ENCODE measurements at places on chromosomes 12 and 14. TPM values are rescaled to one million over a fixed set of nuclear protein-coding genes. Genes with fewer than 3 reads are reported as not detected.
A peak's percentile ranks its signal among the peaks of the same experiment; 100 is the strongest.

DNA sequence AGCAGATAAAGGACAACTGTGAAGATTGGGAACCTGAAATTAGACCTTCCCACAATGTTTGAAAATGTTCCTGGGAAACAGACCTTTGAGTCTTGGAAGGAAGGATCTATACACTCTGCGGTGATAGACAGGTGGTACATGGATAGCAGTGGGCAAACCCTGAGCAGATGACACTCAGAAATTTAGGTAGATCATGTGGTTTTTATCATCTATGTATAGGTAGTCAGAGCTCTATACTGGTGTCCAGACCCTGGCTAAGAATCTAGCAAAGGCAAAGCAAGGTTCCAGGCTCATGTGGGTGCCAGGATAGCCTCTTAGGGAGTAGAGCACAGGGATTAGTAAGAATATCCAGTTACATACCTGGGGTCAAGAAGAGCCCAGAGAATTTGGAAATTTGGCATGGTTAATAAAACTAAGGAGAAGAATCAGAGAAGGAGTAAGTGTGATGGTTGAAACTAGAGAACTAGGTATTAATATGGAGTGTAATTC is 331.2 kb upstream of the FBXO33 start:
- H3K36me3 ChIP-seq = no peaks in the 10 kb centered on the region
- DNase-seq = no peak
- H3K27ac ChIP-seq = no peak overlapping the region
- H3K4me1 ChIP-seq = no peaks in the 10 kb centered on the region
- no peak overlapping the region for H3K4me3 ChIP-seq
- no peaks in the 10 kb centered on the region for H3K27me3 ChIP-seq

GRCh38 chr12:57086493-57087009 is 2.4 kb upstream of the NAB2 start:
- peak overlapping the region; percentile 88 for H3K4me3 ChIP-seq
- no peaks in the 10 kb centered on the region for H3K27me3 ChIP-seq
- peak; percentile 87 for DNase-seq

DNA sequence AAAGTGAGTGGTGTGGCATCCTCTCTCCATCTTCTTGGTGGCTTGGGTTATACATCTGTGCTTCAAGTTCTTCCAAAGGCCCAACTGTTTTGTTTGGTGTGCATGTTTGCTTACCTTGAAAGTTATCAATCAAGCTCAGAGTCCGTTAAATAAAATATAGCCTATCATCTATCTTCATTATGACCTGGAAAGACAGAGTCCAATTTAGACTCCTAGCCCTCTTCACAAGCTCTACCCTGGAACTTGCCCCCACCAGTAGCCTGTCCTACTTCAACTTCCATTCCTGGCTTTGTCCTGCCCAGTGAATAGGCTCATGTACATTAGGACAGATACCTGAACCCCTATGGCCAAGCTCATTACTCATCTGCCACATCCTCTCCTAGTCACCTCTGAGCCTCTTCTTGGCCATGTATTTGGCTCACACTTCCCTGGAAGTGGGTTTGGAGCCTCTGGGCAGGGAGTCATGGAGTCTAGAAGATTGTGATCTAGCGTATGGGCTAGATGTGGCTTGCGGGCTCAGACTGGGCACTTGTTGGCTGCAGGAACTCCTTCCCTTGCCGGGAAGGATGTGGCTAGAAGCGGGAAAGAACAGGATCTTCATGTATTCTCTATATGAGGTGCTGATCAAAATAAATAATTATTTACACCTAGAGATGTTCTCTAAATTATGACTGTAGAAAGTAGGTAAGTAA is 6.4 kb upstream of the SSTR1 start:
- no peaks in the 10 kb centered on the region for H3K4me1 ChIP-seq
- no peak for DNase-seq
- H3K27me3 ChIP-seq = peaks cover 4% of the 10 kb centered on the region
- H3K27ac ChIP-seq = no peak overlapping the region
- no peak overlapping the region for H3K4me3 ChIP-seq

- no peaks in the 10 kb centered on the region for H3K27me3 ChIP-seq
- peaks cover 16% of the 10 kb centered on the region for H3K4me1 ChIP-seq
- peak overlapping the region; percentile 79 for H3K4me3 ChIP-seq
- H3K27ac ChIP-seq = peak overlapping the region; percentile 85
Measured at GRCh38 chr14:77615361-77616132, 890 bp downstream of the SPTLC2 start.

GRCh38 chr12:6123258-6123657 is 1.2 kb downstream of the VWF start:
- no peaks in the 10 kb centered on the region for H3K27me3 ChIP-seq
- peak overlapping the region; percentile 26 for H3K4me3 ChIP-seq
- H3K27ac ChIP-seq = peak overlapping the region; percentile 17
- H3K4me1 ChIP-seq = no peaks in the 10 kb centered on the region

DNA sequence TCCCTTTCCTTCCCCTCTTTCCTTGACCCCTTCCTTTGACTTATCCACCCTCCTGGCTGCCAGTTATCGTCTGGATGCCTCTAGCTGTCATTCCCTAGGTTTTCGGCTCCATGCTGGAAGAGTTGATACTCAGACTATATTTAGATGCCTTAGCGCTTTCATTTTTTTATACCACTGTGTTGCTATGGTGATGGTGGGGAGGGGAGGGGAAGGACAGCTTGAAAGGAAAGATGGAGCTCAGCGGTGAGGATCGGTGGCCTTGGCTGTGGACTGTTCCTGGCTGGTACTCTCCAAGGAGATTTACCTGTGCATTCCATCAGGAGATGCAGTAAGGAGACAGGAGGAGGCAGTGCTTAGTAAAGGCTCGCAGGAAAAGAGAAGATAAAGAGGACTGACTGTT is 108.7 kb downstream of the SLC8A3 start:
- H3K27ac ChIP-seq = no peak overlapping the region
- H3K27me3 ChIP-seq = peaks cover 11% of the 10 kb centered on the region
- no peaks in the 10 kb centered on the region for H3K36me3 ChIP-seq

- H3K27ac ChIP-seq = peak overlapping the region; percentile 100
- DNase-seq = no peak
- H3K4me1 ChIP-seq = peaks cover 14% of the 10 kb centered on the region
- H3K36me3 ChIP-seq = no peaks in the 10 kb centered on the region
- peak overlapping the region; percentile 91 for H3K4me3 ChIP-seq
Measured at GRCh38 chr12:96398424-96399119, 1.7 kb downstream of the CDK17 start.

The HCAR3 gene
- polyA plus RNA-seq = 0.69 TPM

DNA sequence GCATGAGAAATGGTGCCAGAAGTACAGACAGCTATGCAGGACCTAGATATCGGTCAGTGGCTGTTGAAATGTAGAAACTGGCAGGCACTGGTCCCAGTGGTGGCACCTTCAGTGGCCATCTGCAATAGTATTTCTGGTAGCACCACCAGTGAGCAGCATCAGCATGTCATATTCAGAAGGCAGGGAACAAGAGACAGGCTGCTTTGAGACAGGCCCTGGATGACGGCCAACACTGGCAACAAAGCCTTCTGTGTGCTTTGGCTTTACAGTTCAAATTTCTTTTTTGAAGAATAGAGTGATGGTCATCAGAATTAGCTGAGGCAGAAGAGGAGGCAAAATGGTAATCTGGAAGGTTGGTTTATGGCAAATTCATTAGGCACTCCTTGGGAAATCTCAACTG is 273.4 kb upstream of the SLC16A7 start:
- no peak overlapping the region for H3K4me3 ChIP-seq
- H3K36me3 ChIP-seq = no peaks in the 10 kb centered on the region
- no peaks in the 10 kb centered on the region for H3K4me1 ChIP-seq
- DNase-seq = no peak

The TRAFD1 gene
- 17.4 TPM for polyA plus RNA-seq

DNA sequence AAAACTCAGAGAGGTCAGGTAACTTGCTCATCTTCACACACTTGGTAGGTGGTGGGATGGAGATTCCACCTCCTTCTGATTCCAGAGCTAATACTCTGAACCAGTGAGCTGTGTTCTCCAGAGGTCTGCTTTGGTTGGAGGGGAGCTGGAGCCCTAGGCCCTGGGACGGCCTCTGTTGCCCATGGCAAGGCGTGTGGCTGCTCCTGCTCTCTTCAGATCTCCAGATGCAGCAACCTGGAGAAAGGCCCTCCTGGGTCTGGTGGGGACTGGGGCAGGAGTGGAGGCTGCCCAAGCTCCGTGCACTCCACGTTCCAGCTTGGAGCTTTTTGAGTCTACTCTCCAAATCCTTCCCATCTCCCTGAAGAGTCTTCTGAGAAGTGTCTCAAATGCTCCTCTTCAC is 10.7 kb downstream of the CCND2 start:
- no peaks in the 10 kb centered on the region for H3K27me3 ChIP-seq
- DNase-seq = no peak
- H3K36me3 ChIP-seq = peaks cover 56% of the 10 kb centered on the region
- H3K27ac ChIP-seq = peak overlapping the region; percentile 99

GRCh38 chr14:24304019-24304387 is 3.8 kb downstream of the CIDEB start:
- DNase-seq = no peak
- H3K27ac ChIP-seq = no peak overlapping the region
- H3K27me3 ChIP-seq = no peaks in the 10 kb centered on the region
- peaks cover 44% of the 10 kb centered on the region for H3K36me3 ChIP-seq
- no peak overlapping the region for H3K4me3 ChIP-seq

The LTA4H gene
- 39.6 TPM for polyA plus RNA-seq

The DDX11 gene
- 6.9 TPM for polyA plus RNA-seq

The GRIN2B gene
- polyA plus RNA-seq = 0.69 TPM

The PGF gene
- polyA plus RNA-seq = 1.6 TPM

The KRT73 gene
- not detected for polyA plus RNA-seq

- no peak overlapping the region for H3K4me3 ChIP-seq
- no peak for DNase-seq
- H3K4me1 ChIP-seq = no peaks in the 10 kb centered on the region
- H3K27me3 ChIP-seq = no peaks in the 10 kb centered on the region
- H3K36me3 ChIP-seq = no peaks in the 10 kb centered on the region
- no peak overlapping the region for H3K27ac ChIP-seq
Measured at GRCh38 chr12:115470977-115471376, 787.0 kb upstream of the TBX3 start.
